EL (cell line): ENCODE measurements at places on chromosomes 7 and 10.

GRCh38 chr7:155481764-155482163, 23.8 kb downstream of the EN2 start:
- DNase-seq = no peak

DNA sequence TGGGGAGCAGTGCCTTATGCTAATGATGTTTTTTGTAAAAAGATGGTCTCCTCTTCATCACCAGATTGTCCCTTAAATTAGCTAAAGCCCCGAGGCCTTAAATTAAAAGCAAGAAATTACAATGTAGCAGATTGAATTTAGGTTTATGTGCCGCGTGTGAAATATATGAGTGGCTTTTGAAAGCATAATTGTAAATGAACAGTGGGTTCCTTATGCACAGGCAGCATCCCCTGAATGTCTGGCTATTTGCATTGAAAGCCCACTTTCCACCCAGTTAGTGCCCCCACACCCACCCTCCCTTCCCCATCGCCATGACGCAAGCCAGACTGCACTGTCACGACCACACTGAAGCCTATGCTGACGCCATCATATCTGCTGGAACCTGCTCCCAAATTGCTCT, 62.4 kb upstream of the SORCS3 start:
- DNase-seq = no peak

- DNase-seq = peak; percentile 66
Measured at GRCh38 chr10:60312818-60313588, 76.7 kb downstream of the ANK3 start.

- no peak for DNase-seq
Measured at GRCh38 chr7:111265394-111265793, 174.5 kb downstream of the LRRN3 start.

DNA sequence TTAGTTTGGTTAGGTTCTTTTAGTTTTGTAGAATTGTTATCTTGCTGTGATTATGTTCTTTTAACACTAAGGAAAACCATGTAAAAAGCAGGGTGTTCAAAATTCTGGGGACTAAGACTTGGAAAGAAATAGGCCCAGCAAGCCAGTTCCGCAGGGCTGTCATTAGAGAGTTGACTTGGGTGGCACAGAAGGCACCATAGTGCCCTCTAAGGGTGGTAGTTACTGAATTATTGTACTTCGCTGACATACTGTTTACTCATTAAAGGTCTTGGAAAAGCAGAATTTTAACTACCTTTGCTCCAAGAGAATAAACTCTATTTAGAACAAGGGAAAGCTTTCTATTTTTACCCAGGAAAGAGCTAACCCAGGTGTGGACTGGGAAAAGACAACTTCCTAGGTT, 86.5 kb downstream of the OTUD1 start:
- peak; percentile 22 for DNase-seq

GRCh38 chr10:132065491-132066105, at the start of gene JAKMIP3:
JAKMIP3 (plus strand) TSS chr10:132065946; CDS start chr10:132104809, 38,863 bp downstream.
- DNase-seq = peak; percentile 94

DNA sequence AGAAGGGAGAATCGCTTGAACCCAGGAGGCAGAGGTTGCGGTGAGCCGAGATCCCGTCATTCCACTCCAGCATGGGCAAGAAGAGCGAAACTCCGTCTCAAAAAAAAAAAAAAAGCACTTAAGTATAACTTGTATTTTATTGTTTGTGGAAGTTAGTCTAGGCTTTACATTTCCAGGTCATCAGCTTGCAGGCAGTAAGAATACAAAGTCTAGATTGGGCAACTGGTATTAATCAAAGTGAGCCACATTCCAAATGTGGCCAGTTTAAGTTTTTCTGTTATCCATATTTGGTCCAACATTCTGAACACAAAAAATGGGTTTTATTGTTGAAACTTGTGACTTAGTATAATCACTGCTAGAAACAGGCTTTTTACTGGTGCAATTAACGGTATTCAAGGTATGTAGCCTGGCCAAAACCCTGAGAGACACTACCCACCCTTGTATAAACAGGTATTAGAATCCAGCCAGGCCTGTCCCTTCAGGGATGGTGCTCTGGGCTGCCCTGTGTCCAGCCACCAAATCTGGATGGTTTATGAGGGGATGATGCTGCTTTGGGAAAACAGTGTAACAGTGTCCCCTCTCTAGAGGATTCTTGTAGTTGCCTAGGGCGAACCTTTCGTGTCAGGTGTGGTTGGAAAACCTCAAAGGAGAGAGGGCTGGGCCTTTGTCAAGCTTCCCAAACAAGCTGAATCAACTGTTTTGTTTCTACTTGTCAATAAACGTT, 122.1 kb upstream of the EFCAB10 start:
- no peak for DNase-seq
